ENCODE measurements at places on chromosomes 16 and 17.

DNA sequence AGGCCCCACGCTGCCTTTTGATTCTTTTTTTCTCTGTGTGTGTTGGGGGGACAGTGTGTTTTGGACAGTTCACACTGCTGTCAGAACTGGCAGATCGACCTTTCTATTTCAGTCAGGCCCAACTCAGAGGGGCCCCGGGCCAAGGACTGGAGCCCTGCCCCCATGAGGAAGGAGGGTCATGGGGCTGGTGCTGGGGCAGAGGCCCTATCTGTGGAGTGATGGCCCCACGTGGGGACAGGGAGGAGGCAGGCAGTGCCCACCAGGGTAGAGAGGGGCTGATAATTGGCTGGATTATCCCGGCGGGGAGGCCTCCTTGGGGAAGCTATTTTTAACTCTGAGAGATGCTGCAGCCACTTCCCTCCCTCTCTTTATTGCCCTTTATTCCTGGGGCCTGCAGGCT lies 5.7 kb upstream of the KCNJ12 start:
- DNase-seq, result no peak

GRCh38 chr16:74874912-74875546 lies 100.4 kb upstream of the FA2H start:
- no peak for DNase-seq

GRCh38 chr16:80875616-80876015 lies 71.2 kb upstream of the CDYL2 start:
- DNase-seq, result no peak

DNA sequence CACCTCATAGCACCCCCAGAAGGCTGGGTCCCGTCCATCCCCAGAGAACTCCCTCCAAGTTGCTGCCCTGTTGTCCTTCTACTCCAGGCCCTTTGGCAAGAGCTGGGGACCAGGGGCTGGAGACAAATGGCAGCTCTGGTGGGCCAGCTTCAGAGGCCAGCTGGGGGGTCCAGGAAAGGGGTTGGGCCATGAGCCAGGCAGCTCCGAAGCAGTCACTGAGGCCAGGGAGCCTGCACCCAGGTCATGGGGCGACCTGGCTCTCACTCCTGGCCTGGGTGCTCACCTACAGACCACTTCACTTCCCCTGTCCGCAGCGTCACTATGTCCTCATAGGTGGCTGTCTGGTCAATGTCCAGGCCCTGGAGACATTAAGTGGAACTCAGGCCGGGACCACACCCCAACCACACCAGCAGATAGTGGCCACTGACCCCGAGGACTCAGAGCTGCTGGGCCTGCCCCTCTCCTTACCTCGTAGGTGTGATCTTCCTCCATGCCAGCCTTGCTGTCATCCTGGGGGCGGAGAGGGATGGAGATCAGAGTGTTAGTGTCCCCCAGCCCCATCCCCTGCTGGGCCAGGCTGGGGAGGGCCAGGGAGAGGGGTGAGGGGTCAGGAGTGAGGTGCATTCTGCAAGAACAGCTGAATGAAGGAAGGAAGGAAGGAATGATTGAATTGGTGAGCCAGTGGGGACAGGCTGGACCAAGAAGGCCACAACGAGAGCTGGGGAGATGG lies 3.0 kb downstream of the CD79B start:
- no peak for DNase-seq

DNA sequence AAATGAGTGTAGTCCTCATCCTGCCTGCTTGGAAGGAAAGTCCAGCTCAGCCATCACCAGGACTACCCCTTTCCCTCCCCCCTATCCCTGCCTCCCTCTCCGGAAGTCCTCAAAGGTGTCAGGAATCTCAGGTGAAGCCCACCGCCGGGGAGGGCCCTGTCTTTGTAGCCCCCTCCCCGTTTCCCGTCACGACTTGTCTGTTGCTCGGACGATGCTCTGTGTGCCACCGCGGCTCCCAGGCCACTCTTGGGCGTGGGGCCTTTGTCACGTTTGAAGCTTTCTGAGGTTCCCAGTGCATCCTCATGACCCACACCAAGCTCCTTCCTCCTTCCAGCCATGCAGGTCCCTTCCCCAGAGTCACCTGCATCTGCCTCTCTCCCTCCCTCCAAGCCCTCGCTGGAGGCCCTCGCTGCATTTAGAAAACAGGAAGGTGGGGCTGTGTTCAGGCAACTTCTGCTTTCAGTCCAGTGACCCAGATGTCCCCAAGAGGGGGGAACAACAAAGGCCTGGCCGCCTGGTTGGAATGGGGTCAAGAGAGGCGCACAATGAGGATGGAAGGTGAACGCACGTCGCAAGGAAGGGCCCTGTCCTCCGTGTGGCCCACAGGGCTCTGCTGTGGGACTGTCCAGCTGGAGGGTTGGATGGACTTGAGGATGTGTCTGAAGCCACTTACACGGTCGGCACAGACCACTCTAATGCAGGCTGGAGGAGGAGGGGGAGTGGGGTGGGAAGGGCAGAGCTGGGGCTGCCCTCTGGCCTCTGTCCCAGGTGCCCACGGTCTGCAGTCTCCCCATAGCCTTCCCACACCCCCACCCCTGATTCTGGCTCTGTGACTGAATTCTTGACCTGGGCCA lies 59.9 kb downstream of the OR1D5 start:
- no peak for DNase-seq

DNA sequence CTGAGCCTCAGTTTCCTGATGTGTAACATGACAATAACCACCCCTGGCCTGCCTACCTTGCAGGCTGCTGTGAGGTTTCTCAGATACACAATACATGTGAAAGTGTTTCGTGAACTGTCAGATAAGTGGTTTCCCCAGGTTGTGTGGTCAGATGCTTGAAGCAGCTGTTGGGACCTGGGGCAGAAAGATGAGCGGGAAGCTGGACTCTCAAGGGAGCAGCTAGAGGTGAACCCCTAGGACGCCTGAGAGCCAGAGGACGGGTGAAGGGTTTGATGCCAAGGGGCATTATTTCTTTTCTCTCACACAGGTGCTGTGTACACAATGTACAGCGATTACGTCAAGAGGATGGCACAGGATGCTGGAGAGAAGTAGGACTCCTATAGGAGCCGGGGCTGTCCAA lies 2.3 kb downstream of the HIGD1B start:
- DNase-seq, result no peak

- no peak for DNase-seq
Observed at GRCh38 chr16:4419402-4419959, 3.1 kb upstream of the CORO7 start.

- DNase-seq, result no peak
Observed at GRCh38 chr16:17031484-17032268, 439.1 kb downstream of the XYLT1 start.

GRCh38 chr17:18981642-18982424 lies 22.7 kb downstream of the FAM83G start:
- DNase-seq, result no peak

DNA sequence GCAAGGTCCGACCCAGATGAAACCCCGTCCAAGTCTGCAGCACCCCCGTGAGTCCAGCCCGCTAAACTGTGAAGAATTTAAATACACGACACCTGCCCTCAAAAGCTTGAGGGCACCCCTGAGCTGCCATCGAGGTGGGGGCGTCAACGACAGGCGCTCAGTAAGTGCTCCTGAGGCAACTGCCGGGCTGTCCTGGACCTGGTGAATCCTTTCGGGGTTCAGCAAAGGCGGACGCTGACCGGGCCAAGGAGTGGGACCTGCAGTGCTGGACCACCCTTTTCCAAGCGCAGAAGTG lies 512 bp upstream of the ENDOV start:
- no peak for DNase-seq

DNA sequence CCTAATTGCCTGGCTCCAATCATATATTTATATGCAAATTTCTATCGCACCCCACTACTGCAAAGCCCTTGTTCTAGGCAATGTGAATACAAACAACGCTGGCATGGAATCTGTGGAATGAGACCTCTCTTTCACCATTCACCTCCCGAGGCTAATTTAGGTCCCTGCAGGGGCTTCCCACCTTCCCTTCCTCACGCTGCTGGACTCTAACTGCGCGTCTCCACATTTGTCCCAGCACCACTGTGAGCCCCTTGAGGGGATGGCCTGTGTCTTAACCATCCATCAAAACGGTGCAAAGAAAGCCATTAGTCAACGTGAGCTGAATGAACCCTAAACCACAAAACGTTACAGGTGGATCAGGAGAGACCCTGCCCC lies 1.6 kb downstream of the TMEM114 start:
- DNase-seq, result no peak

DNA sequence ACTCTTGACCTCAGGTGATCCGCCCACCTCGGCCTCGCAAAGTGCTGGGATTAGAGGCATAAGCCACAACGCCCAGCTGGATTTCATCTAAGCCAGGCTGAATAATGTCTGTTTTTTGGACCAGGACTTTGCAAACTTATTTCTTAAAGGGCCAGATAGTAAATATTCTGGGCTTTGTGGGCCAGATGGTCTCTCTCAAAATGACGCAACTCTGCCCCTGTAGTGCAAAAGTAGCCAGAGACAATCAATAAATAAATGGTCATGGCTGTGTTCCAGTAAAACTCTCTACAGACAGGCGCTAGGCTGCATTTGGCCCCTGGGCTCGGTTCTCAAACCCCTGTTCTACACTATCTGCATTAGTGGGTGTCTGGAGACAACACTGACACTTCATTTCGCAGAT lies 121.9 kb upstream of the CDH13 start:
- DNase-seq, result no peak

- DNase-seq, result no peak
Observed at GRCh38 chr17:30924341-30924740, 2.6 kb downstream of the ADAP2 start.
